ENCODE measurements at places on chromosomes 12 and 14.

- no peak for DNase-seq
Measured at GRCh38 chr12:83958997-83959396, 953.6 kb downstream of the SLC6A15 start.

- no peak for DNase-seq
Measured at GRCh38 chr12:91511795-91512420, 329.3 kb upstream of the DCN start.

- DNase-seq, result peak; percentile 11
Measured at GRCh38 chr12:62210422-62210821, 49.8 kb upstream of the USP15 start.

DNA sequence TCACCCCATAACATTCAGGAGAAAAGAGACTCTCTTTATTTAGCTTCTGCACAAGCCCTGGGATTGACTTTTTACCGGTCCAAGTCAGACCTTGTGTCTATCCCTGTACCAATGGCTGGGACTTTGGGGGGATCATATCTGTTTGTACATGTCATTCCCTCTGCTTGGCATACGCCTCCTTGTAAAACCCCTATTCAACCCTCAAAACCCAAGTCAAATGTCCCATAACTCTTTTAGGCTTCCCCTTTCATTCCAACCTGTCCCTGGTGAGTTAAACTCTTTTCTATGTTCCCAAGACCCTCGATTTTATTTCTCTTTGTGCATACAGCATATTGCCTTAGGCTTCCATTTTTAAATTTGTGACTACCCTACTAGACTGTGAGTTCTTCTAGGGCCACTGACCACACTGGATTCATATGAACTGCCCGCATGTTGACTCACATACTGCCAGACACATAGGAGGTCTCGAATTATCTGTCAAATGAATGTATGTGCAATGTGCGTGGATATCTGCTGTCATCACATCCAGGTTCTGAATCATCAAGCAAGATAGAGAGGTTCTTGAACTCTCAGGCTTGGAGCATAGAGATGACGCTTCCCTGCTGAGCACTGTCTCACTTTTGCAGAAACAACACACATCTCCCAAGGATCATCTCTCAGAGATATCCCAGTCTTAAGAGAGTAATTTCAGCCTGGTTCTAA is 548.6 kb upstream of the TBX3 start:
- DNase-seq, result no peak

DNA sequence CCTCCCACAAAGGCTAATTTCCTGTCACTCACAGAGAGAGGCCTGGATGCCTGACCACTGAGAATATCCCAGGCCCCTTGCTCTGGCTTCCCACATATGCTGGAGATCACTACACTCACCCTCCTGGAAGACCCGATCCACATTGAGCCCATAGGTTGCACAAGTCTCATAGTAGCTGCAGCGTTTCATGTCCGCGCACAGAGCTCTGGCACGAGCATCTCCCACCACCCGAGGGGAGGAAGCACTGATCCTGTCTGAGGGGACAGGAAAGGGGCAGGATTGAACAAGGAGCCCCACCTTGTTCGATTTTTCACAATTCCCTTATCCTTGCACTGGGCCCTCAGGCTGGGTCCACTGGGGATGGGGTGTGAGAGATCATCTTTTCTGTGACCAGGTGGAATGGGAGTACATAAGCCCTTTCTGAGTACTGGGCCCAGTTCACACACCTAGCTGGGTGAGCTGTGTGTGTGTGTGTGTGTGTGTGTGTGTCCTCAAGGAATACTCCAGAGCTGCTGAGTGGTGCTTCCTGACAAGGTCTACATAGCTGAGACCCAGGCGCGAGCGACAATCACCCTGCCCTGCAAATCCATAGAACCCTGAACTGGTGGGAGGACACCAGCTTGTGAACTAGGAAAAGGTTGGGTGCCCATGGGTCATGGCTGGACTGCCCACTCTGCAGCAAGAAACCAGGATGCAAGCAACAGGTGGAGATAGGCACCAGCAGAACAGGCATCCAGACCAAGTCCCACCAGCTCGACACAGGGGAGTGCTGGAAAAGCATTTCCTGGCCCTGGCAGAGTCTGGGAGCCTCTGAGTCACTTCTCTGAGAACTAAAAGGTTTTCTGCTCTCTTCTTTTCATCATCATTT is 5.6 kb downstream of the AGAP2 start:
- DNase-seq, result no peak

GRCh38 chr14:45149602-45150001 is 13.9 kb downstream of the FANCM start:
- DNase-seq, result no peak

GRCh38 chr12:101720118-101720517 is 19.1 kb downstream of the SYCP3 start:
- DNase-seq, result no peak

DNA sequence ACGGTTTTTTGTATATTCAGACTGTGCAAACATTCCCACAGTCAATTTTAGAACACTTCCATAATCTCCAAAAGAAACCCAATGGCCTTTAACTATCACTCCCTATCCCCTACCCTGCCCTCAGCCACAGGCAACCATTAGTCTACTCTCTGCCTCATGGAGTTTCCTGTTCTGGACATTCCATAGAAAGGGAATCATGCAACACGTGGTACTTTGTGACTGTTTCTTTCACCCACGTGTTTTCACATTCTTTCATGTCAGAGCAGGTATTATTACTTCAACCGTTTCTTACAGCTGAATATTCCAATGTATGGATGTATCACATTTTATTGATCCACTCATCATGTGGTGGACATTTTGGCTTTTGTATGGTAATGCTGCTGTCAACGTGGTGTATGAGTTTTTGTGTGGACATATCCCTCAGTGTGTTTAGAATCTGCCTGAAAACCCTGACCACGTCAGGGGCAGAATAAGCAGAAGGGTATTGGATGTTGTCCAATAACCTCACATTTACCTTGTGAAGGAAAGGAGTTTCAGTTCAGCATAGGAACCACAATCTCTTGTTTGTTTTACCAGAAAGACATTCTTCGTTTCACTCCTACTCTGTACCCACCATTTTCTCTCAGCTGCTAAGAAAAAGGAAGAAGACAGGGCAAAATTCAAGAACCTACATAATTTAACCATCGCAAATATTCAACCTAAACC is 107.5 kb upstream of the DYRK2 start:
- no peak for DNase-seq

- DNase-seq, result no peak
Measured at GRCh38 chr14:24463017-24463883, 20.7 kb upstream of the SDR39U1 start.

- no peak for DNase-seq
Measured at GRCh38 chr14:36522347-36522971, 2.4 kb upstream of the NKX2-1 start.

DNA sequence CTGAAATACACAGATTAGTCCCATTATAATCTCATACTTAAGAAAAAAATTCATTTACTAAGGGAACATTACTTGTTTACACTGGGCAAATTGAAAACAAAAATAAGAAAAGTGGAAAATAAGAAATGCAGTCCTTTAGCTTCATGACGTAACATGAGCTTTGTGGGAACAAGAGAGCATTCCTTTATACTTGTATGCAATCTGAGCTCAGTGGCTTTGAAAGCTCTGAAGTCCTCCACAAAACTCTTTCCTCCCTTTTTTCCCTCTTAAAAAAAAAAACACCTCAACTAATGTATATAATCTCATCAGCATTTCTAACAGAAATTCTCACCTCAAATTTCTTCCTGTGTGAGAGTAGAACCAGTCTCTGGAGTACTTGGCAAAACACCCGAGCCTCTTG is 76.9 kb upstream of the OTX2 start:
- no peak for DNase-seq

- DNase-seq, result no peak
Measured at GRCh38 chr14:97824218-97824617, 1027.0 kb downstream of the VRK1 start.

- DNase-seq, result no peak
Measured at GRCh38 chr12:112239020-112239419, 113.7 kb downstream of the TRAFD1 start.

- no peak for DNase-seq
Measured at GRCh38 chr14:90373887-90374286, 22.9 kb upstream of the CALM1 start.

DNA sequence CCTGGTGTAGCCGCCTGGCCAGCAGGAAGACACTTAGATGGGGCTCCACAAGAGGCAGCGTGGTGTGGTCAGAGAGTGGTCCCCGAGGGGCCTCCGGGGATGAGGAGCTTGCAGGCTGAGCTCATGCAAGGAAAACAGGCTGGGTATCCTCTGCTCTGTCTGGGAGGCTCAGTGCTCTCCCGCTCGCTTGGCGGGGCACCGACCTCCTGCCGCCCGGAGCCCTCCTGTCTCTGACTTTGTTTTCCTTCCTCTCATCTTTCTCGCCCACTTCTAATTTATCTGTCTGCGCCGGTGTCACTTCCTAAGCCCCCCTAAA is 31.3 kb upstream of the DLK1 start:
- DNase-seq, result no peak

DNA sequence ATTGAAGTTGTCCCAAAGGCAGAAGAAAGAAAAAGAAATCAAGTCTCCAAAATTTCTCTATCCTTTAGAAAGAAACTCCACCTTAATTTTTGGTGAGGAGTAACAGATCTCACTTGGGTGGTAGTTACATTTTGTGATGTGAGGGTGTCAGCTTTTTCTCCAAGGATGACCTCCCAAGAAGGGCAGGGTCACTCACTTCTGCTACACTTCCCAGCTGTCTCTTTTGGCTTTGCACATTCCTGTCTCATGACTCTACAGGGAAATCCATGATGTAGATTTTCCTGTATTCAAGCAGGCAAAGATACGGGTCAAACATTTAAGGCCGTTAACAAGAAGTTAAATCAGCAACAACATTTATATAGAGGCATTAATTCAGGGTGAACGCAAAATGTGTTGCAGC is 1016.4 kb downstream of the NRXN3 start:
- DNase-seq, result no peak

DNA sequence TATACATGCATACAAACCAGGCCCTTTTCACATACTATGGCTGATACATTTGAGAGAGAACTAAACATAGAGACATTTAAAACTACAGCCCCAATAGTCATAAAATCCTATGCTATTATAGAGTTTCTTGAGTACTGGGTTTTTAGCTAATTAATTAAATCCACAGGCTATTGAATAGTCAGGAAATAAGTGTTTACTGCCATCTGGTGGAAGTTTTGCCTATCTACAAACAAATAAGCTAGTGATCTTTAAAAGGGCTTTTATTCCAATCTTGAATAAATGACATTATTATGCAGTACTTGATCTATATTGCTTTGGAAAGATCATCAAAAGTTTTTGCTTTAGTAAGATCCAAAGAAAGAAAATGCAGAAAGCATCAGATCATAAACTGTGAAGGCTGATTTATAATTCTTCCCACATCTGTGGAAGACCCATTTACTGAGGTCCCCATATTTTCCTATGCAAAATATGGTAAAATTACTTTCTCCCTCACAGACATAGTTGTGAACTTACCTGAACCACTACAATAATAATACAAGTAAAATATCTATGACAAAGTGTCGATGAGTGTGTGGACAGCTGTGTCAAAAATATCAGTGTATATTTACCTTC is 131.3 kb downstream of the ITPR2 start:
- no peak for DNase-seq

DNA sequence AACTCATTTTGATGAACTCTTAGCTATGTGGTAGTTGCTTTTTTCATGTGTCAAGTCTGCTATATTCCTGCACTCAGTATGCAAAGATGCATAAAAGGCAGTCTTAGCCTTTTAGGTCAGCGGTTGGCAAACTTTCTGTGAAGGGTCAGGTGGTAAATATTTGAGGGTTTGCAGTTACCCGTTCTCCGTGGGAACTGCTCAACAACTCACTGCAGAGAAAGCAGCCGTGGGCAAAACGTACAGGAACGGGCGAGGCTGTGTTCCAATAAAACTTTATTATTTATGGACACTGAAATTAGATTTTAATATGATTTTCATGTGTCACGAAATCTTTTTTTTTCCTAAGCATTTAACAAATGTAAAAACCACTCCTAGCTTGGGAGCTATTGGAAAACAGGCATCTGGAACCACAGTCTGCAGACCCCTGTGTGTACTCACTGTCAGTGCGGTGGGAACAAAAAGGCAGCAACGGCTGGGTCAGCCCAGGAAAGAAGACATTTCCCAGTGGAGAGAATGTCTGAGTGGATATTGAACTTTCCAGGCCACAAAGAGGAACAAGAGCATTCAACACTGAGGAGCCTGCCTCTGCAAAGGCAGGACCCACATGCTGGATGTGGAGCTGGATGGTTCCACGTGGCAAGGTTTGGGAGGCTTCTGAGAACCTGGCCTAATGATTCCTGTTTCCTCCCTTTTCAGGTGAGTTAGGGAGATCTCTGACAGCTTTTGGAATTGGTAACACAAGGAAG is 3.5 kb upstream of the ACACB start:
- DNase-seq, result no peak

GRCh38 chr14:92998946-92999345 is 76.0 kb downstream of the CHGA start:
- DNase-seq, result no peak

- DNase-seq, result no peak
Measured at GRCh38 chr14:50047274-50047676, 69.1 kb downstream of the VCPKMT start.

DNA sequence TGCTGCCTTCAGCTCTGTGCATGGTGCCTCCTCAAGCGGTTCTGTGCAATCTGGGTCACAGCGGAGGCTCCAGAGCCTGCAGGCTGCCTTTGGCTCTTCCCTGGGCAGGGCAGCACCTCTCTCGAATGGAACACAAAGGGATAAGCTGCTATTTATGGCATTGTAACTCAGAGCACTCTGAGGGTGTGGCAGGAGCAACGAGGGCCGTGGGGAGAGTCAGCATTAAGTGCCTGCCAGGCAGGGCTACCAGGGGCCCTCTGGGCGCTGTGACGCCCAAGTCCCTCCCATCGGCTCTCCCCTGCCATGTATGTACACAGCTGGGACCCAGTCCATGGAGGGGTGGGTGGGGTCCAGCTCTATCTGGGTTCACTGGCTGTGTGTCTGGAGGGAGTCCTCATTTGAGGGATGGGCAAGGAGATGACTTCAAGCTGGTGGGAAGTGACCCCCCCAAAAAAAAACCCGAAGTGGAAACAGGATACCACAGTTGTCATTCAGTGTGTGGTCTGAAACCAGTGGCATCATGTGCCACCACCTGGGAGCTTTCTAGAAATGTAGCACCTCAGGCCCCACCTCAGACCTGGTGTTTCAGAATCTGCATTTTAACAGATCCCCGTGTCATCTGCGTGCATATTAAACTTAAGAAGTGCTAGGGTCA is 44.0 kb upstream of the OAS1 start:
- DNase-seq, result no peak

GRCh38 chr14:76081642-76082041 is 70.1 kb upstream of the GPATCH2L start:
- DNase-seq, result no peak

- DNase-seq, result no peak
Measured at GRCh38 chr12:42109031-42109430, 35.6 kb downstream of the GXYLT1 start.

GRCh38 chr12:85779768-85780167 is 56.4 kb downstream of the RASSF9 start:
- DNase-seq, result no peak

Measured in substantia nigra (tissue), 51 donors.